ENCODE measurements at places on chromosomes 5 and 9.

DNA sequence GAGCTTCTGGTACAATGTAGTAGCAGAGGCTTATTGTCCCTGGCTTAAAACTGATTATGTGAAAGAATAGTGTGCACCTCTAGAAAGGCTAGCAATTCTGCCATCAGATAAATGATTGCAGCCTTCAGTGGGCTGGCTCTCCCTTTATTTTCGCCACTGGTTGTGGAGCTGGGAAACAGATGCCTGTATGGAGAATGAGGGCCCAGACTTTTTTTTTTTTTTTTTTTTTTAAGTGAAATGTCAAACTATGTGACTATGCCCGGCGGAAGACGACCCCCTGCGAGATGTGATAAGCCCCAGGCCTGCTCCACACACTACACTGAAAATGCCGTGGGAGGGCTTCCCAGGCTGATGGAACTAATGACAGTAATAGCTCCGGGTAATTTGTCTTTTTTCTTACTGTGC is 28.7 kb downstream of the ISL1 start:
- no peak for DNase-seq

DNA sequence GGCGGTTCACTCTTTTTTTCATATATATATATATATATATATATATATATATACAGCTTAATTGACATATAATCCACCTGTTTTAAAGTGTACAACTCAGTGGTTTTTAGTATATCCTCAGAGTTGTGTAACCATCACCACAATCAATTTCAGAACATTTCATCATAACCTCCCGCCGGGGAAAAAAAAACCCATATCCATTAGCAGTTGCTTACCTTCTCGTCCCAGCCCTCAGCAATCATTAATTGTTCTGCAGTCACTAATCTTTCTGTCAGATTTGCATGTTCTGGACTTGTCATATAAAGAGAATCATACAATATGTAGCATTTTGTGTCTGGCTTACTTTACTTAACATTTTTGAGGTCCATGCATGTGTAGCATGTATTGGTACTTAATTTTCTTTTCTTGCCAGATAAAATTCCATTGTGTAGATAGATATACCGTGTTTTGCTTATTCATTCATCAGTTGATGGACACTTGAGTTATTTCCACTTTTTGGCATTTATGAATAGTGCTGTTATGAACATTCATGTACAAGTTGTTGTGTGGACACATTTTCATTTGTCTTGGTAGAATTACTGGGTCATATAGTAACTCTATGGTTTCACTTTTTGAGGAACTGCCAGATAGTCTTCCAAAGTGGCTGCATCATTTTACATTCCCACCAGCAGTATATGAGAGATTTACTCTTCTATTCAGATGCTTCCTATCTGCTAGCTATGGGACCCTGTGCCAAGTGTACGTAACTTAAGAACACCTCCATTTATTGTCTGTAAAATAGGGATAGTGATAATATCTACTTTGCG is 3.5 kb upstream of the RNF145 start:
- DNase-seq, result no peak

GRCh38 chr5:145347026-145347616 is 488.0 kb downstream of the PRELID2 start:
- DNase-seq, result no peak

DNA sequence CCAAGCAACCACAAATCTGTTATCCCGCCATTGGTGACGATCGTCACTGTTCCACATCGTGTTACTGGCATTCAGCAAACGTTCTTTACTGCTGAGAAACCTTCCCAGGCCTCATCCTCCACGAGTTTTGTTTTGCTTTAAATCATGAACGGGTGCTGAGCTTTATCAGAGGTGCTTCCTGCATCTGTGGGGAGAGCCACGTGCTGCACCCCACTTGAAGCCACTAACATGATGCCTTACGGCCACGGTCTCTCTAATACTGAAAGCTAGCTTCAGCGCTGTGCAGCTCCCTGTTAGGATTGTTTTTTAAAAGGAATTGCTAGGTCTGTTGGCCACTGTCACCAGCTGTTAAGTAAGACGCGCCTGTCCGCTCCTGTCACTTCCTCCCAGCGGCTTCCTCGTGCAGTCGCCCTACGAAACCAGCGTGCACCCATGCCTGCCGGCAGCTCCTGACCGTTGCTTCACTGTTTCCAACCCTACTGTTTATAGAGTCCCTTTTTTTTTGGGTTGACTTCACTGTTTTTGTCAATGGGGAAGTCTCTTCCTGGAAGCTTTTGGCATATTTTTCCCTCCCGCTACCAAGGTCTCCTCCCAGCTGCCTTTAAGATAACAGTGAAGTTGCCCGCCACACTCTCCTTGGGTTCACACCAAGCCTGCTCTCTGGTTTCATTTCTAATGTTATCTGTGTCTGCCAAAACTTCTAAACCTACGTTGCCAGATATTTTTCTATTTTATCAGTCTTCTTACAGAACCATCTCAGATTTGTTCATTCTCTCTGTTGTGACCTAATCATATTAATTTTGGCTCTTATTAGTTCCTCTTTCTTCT is 20.3 kb downstream of the LPCAT1 start:
- no peak for DNase-seq

DNA sequence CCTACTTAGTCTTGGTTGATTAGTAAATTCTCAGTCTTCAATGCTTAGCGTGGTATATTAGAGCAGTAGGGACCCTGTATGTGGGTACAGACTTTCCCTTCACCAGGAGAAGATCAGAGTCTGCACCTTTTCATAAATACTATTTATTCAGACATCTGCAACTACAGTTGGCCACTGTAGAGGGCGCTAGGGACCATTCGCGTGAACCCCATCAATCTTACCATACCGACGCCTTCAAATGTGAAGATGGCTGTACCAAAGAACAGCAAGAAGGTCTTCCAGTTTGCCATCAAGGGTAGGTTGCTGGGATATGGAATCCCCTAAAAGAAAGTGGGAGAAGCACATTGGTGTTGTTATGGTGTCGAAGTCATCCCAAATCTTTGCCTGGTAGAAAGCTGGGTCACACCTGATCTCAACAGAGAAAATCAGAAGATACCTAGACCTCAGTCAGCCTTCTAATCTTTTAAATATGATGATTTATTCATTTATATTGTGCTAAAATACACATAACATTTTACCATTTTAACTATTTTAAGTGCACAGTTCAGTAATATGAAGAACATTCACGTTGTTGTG is 19.1 kb downstream of the SLC36A3 start:
- DNase-seq, result no peak

DNA sequence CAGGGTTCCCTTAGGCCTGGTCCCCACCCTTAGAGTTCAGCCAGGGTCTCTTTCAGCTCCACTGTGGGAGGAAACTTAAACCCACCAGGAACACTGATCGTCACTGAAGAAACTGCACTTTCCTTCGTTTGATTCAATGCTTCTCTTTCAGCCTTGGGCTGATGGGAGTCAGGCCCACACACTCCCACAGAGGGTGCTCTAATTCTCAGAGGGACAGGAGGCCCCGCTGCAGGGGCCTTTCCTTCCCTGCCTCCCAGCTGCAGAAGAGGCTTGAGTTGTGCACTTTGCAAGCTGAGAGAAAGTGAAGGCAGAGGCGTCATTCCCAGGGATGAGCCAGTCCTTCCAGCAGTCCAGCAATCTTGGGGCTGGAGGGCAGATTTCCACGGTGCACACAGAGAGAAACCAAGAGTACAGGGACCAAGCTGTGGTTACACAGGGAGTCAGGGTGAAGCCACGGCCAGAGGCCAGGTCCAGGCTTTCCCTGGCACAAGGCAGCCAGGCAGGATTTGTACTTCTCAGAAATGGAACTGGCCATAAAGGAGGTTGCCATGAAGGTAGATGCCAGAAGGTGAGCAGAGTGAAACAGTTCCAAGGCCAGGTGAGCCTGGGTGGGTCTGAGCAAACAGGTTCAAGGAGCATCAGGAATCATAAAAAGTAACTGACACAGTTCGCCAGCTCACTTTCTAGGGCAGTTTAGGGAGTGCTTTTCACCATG is 10.4 kb upstream of the GLIPR2 start:
- no peak for DNase-seq

- DNase-seq, result no peak
Observed at GRCh38 chr5:132839426-132840301, 9.2 kb upstream of the SHROOM1 start.

DNA sequence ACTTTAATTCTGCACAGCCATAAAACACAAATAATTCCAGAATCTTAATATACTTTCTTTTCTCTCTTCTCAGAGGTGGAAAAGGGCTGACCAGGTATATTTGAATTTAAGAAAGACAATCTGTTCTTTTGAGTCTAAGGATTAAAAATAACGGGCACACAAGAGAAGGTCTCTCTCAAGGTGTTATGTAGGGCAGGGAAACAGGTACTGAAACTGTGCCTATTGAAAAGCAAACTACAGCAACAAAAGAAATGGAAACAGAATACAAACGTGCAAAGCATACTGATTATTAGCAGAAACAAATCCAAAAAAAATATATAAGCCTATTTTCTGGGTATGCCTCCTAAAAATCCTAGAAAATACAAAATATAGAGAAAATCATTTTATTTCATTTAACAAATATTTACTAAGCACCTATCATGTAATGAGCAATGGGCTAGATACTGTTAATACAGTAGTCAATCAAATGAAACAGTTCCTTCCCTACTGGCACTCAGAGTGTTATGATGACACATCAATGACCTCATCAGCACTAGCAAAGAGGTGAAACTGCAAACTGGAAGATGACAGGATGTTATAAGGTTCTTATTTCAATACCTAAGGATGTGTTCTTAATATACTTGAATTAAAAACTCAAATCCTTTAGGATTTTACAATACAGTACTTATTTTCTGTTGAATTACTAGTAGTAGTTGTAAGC is 87.7 kb downstream of the AUH start:
- DNase-seq, result no peak

GRCh38 chr5:112419164-112419985 is at the start of gene EPB41L4A:
Gene EPB41L4A, minus strand, starts transcription at chr5:112419277. Its CDS starts 238 bp downstream, at chr5:112419039.
- no peak for DNase-seq

GRCh38 chr9:129174724-129175514 is 3.1 kb downstream of the IER5L start:
- DNase-seq, result no peak

DNA sequence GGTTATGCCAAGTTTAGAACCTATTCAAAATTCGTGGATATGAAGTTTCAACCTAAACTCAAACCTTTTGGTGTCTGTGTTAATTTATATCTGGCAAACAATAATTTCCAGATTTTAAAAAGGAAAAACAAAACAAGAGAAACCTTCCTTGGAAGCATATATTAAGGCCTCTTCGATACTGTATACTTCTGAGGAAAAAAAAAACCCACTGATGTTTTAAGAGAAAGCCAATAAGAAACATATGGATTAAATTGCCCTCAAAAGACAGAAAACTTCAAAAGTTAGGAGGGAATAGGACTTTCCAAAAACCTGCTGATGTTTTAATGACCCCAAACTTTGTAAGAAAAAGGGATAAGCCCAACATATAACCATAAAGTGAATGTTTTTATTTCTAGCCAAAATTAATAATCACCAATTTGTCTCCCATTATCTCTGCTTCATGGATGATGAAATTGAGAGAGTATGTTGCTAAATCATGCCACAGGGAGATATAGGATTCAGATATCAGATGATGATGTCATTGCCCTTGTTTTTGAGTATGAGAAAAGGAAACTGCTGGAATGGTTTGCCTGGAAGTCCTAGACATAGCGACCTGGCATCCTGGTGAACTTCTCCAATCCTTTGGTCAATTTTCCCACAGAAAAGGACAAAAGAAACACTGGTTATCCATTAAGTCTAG is 423.9 kb downstream of the DMRT2 start:
- DNase-seq, result no peak

DNA sequence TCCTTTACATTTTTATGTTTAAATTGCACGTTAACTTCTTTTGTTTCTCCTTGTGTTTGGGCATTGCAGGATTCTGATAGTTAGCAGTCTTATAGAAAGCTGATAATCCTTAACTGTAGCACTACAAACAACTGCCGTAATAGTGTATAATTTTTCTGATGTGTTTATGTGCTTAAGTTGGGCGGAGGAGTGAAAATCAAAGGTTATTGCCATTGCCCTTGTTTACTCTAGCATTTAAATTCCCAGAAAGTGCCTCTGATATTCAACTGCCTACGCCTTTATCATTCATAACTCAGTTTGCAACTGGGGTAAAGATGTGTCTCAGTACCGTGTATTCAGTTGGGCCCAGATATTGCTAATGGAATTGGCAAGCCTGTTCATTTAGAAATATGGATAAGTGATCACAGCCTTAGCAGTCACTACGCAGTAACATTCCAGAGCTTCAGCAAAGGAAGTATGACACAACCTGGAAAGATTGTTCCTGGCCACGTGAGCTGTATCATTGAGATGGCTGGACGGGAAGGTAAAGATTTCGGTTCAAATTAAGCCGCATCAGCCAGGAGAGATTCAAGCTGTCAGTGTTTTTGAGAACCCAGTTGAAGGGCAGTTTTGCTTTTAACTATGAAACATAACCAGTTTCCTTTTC is 28.1 kb upstream of the LRRTM2 start:
- DNase-seq, result no peak

- no peak for DNase-seq
Observed at GRCh38 chr9:34079181-34079580, 30.5 kb upstream of the UBAP2 start.

DNA sequence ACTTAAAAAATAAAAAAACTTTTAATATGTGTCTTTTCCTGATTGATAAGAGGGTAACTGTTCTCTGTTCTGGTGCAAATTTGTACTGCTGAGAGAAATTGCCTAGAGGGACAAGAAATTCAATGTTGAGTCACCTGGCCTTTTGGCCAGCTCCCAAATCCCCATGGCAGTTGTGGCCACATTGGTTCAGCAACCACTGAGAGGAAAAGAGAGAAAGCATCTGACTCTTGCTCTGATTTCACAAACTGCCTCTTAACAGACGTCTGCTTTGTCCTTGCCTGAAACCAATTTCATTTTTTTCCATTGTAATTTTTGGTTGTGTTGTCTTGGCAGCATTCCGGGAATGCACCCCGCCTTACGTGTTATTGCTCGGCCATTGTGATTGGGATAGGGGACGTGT is 42.4 kb downstream of the NTRK2 start:
- no peak for DNase-seq

DNA sequence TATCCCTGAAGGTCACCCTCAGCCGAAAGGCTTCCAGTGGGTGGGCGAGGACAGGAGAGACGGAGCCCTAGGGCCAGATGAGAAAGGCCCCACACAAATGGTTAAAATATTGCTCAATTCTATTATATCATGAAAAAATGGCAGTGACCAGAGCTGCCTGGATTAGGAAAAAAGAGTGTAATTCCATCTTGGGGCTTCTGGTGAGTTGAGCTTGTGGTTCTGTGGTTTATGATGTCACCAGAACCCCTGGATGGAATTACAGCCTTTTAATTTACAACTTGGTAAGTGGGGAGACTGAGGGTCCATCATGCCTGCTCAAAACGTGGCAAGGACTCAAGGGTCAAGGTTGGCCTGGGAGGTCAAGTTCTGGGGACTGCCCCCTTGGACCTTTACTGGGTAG is 55.5 kb upstream of the STC2 start:
- no peak for DNase-seq

GRCh38 chr9:115972362-115972761 is 181.2 kb upstream of the PAPPA start:
- DNase-seq, result no peak

GRCh38 chr9:86821006-86821845 is 126.1 kb downstream of the GAS1 start:
- DNase-seq, result no peak

- no peak for DNase-seq
Observed at GRCh38 chr5:73282923-73283322, 109.9 kb downstream of the TMEM174 start.

All from stimulated activated CD8-positive, alpha-beta memory T cell treated with anti-CD3 and anti-CD28 coated beads, Interleukin-15, amount 100 ng/mL, for 1 hour (primary cell).